ENCODE measurements at places on chromosomes 1 and 21. TPM values are rescaled to one million over a fixed set of nuclear protein-coding genes. Genes with fewer than 3 reads are reported as not detected.

FCMR gene
- 4.6 TPM for total RNA-seq

GRCh38 chr1:6861075-6861724 is 75.9 kb downstream of the CAMTA1 start:
- no peak for DNase-seq

- no peak for DNase-seq
These were observed 32.3 kb downstream of the RAB3GAP2 start for GRCh38 chr1:220239966-220240365.

- DNase-seq: no peak
These were observed 367.7 kb upstream of the DPYD start for GRCh38 chr1:98288494-98288893.

DNA sequence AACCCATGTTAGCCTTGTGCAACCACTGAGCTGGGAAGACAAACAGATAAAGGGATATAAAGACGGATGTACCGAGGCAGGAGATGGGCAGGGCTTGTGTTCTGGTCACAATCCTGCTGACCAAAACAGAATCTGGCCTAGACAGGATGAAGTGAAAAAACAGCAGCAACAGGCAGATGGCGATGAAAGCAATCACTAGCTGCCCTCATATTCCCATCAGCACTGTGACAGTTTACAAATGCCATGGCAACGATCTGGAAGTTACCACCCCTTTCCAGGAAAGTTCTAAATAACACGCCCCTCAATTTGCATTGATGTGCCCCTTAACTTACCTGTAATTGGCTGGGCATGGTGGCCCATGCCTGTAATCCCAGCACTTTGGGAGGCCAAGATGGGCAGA is 40.6 kb upstream of the CD46 start:
- peak; percentile 7 for DNase-seq

- DNase-seq: no peak
These were observed 40.3 kb upstream of the TRIM67 start for GRCh38 chr1:231121533-231121932.

GRCh38 chr1:40382108-40382460 is 8.6 kb downstream of the SMAP2 start:
- no peak for DNase-seq

KIF2C gene
- total RNA-seq: 4.1 TPM

AVPR1B gene
- total RNA-seq: 0.72 TPM

DNA sequence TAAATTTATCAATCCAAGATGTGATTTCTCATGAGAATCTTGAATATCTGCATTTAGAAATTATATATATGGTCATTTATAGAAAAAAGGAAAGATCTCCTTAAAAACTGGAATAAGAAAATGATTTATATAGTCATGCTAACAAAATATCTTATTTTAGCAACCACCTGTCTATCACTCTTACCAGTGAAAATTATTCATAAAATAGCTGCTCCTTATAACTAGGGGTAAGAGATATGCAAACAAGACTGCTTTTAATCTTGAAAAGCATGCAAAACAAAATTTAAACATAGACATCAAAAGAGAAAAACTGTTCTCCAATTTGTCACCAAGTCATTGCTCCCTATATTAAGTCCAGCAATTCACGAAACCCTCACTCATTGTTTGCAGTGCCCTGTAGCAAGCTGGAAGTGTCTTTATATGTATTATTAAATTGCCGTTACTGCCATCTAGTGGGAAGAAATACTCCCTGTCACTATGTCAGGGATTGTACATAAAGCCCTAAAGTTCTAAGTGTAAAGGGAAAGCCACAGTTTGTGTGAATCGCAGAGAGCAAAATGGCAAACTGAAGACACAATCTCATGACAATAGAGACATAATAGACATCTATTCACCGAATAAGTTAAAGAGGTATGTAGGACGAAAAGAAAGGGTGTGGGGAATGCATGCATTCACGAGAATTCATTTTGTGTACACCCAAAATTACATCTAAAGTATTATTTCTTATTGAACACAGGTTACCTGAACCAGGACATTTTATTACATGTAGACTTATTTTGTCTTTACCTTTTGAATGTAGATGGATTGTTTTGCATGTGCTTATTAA is 600.5 kb downstream of the USP25 start:
- peak; percentile 50 for DNase-seq

GRCh38 chr1:107941531-107941930 is 23.4 kb downstream of the VAV3 start:
- DNase-seq: no peak

ZNF684 gene
- 6.7 TPM for total RNA-seq

RGS13 gene
- total RNA-seq: 0.96 TPM

- DNase-seq: no peak
These were observed 411.8 kb upstream of the PTBP2 start for GRCh38 chr1:96309783-96310182.
